Activated naive CD8-positive, alpha-beta T cell treated with anti-CD3 and anti-CD28 coated beads for 36 hours (primary cell): ENCODE measurements at places on chromosomes 12 and 14. TPM values are rescaled to one million over a fixed set of nuclear protein-coding genes. Genes with fewer than 3 reads are reported as not detected.

DNA sequence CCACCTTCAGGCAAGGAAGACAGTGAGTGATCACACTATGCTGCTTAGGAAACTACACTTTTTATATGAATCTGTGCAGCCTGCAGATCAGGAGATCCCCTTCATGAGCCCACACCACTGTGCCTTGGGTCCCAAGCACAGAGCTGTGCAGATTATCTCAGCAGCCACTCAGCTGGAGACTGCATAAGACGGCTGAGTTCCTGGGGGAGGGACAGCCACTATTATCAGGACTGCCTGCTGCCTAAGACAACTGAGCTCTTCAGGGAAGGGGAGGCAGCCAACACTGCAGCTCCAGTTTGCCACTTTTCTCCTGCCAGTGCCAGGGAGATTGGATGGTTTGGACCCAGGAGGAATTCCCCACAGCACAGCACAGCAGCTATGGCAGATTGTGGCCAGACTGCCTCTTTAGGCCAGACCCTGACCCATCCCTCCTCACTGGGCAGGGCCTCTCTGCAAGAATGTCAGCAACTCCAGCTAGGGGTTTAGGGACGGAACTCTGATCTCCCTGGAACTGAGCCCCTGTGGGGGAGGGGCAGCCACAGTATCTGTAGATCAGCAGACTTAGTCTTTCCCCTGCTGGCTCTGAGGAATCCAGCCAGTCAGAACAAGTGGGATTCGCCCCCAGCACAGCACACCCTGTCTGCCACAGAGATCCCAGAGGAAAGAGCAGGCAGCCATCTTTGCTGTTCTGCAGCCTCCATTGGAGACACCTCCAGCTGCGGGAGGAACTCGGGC, 141.3 kb downstream of the KLHL28 start:
- no peaks in the 10 kb centered on the region for H3K4me1 ChIP-seq
- no peak for DNase-seq
- no peaks in the 10 kb centered on the region for H3K36me3 ChIP-seq

DNA sequence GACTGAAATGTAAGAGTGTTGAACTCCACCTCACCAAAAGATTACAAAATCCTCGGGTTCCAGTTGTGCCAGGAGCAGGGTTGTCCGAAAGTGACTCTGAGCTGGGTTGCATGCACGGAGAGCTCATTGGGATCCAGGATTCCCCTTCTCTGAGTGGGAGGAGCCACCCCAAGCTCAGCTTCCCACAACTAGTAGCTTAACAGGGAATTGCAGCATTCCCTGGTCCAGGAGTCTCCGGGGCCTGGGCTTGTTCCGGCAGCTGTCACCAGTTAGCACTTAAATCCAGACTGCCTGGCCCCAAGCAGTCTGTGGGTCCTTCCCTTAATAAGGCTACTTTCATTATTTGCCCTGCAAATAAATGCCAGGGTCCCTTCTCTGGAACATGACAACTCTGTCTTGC, 50.1 kb downstream of the CD9 start:
- no peak overlapping the region for H3K27ac ChIP-seq
- DNase-seq = no peak
- H3K4me1 ChIP-seq = no peaks in the 10 kb centered on the region
- H3K27me3 ChIP-seq = peaks cover 9% of the 10 kb centered on the region
- no peak overlapping the region for H3K4me3 ChIP-seq

The ISCU gene
- 69.5 TPM for total RNA-seq

The ALDH2 gene
- total RNA-seq = 1.4 TPM
